MM.1S (cell line): ENCODE measurements at places on chromosomes 13 and 19.

- DNase-seq = no peak
- no peak overlapping the region for H3K4me3 ChIP-seq
- no peak overlapping the region for H3K27ac ChIP-seq
Measured at GRCh38 chr13:42021851-42022250, 26.6 kb upstream of the DGKH start.

- H3K36me3 ChIP-seq = no peaks in the 10 kb centered on the region
- DNase-seq = peak; percentile 22
- H3K27ac ChIP-seq = no peak overlapping the region
- no peaks in the 10 kb centered on the region for H3K4me1 ChIP-seq
- no peak overlapping the region for H3K4me3 ChIP-seq
- no peaks in the 10 kb centered on the region for H3K27me3 ChIP-seq
Measured at GRCh38 chr13:35630551-35631275, 154.2 kb upstream of the MAB21L1 start.

DNA sequence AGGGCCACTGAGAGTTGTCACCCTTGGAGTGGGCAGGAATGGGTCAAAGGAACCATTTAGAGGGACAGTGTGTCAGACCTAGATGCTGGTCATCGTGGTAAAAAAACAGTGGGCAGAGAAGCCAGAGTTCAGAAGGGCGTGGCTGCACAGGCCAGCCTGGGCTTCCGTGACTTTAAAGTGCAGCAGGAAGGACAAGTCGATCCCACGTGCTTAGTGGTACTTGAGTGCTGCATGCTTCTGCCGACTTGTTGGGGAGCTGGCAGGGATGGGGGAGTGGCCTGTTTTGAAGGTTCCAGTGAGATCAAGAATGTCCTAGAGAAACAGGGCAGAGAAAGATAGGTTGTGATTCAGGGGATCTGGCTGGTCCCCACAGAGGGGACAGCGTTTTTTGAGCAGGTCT, 17.0 kb downstream of the LYL1 start:
- no peaks in the 10 kb centered on the region for H3K27me3 ChIP-seq
- H3K36me3 ChIP-seq = no peaks in the 10 kb centered on the region
- no peak for DNase-seq
- H3K4me1 ChIP-seq = peaks cover 7% of the 10 kb centered on the region
- H3K27ac ChIP-seq = no peak overlapping the region

DNA sequence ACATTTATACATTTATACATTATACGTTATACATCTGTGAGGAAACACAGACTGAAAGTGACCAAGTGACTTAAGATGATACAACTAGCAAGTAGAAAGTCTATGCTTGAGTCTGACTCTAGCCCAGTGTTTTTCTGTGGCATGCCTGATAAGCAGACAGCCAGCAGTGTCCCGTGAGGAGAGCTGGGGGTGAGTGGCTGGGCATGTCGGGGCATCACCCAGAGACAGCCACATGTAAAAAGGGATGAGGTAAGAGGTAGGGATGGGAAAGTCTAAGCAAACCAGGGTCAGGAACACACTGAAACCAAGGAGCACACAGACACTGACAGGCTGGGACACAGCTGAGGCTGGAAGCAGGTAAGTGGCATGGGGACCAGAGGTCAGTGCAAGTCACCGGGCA, 333.2 kb downstream of the FOXO1 start:
- no peaks in the 10 kb centered on the region for H3K27me3 ChIP-seq
- no peaks in the 10 kb centered on the region for H3K36me3 ChIP-seq
- no peaks in the 10 kb centered on the region for H3K4me1 ChIP-seq
- H3K27ac ChIP-seq = no peak overlapping the region
- H3K4me3 ChIP-seq = no peak overlapping the region

- H3K27ac ChIP-seq = no peak overlapping the region
- no peaks in the 10 kb centered on the region for H3K36me3 ChIP-seq
- H3K27me3 ChIP-seq = no peaks in the 10 kb centered on the region
- no peak overlapping the region for H3K4me3 ChIP-seq
- H3K4me1 ChIP-seq = no peaks in the 10 kb centered on the region
- no peak for DNase-seq
Measured at GRCh38 chr13:24147570-24147963, 13.0 kb upstream of the SPATA13 start.

- H3K4me3 ChIP-seq = no peak overlapping the region
- peaks cover 51% of the 10 kb centered on the region for H3K27me3 ChIP-seq
- no peaks in the 10 kb centered on the region for H3K4me1 ChIP-seq
Measured at GRCh38 chr19:41039806-41040205, 48.4 kb upstream of the CYP2A13 start.

DNA sequence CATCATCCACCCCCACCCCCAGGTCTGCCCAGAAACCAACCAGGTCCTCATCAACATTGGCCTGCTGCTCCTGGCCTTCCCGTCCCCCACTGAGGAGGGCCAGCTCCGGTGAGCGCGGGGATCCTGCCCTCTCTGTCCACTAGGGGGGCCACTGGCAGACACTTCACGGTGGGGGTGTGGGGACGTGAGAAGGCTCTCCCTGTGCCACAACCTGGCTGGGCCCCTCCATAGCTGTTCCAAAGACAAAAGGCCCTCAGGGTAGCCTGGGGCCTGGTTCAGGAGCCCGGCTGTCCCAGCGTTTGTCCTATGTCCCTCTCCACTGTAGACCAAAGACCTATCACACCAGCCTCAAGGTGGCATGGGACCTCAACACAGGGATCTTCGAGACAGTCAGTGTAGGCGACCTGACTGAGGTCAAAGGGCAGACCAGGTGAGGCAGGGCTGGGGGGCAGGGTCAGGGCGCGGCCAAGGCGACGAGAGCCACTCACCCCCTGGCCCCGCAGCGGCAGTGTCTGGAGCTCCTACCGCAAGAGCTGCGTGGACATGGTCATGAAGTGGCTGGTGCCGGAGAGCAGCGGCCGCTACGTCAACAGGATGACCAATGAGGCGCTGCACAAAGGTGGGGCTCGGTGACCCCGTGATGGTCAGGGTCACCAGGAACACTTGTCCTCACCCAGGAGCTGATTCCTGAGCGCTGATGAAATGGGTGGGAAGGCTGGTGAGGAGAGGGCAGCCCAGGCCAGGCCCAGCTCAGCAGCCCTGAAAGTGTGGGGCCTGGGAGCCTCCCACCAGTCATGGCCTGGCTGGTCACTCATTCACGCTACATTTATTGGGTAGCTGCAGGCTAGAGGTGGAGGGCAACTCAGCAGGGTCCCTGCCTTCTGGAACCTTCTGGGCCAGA, 7.9 kb downstream of the DCAF15 start:
- no peak overlapping the region for H3K4me3 ChIP-seq
- DNase-seq = no peak
- H3K27me3 ChIP-seq = no peaks in the 10 kb centered on the region
- H3K27ac ChIP-seq = no peak overlapping the region
- no peaks in the 10 kb centered on the region for H3K36me3 ChIP-seq

GRCh38 chr19:8491574-8491973, 10.9 kb downstream of the PRAM1 start:
- H3K4me3 ChIP-seq = no peak overlapping the region
- no peak for DNase-seq
- peaks cover 2% of the 10 kb centered on the region for H3K36me3 ChIP-seq
- H3K27ac ChIP-seq = no peak overlapping the region

DNA sequence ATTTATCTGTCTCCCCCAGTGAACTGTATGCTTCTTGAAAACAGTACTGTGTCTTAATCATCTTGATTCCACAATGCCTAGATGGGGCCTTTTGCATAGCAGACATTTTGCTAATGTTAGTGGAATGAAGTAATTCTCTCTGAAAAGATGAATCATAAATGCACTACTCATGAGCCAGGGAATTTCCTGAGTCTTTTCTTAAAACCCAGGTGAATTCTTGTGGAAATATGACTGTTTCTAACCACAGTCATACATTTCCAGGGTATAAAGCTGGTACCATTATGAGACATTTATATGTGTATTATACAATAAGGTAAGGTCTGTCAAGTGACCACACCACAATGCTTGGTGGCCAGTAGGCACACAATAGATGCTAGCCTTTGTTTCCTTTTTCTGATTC, 5.5 kb upstream of the KCTD4 start:
- no peak for DNase-seq
- H3K4me3 ChIP-seq = no peak overlapping the region
- peaks cover 13% of the 10 kb centered on the region for H3K4me1 ChIP-seq
- no peaks in the 10 kb centered on the region for H3K27me3 ChIP-seq

DNA sequence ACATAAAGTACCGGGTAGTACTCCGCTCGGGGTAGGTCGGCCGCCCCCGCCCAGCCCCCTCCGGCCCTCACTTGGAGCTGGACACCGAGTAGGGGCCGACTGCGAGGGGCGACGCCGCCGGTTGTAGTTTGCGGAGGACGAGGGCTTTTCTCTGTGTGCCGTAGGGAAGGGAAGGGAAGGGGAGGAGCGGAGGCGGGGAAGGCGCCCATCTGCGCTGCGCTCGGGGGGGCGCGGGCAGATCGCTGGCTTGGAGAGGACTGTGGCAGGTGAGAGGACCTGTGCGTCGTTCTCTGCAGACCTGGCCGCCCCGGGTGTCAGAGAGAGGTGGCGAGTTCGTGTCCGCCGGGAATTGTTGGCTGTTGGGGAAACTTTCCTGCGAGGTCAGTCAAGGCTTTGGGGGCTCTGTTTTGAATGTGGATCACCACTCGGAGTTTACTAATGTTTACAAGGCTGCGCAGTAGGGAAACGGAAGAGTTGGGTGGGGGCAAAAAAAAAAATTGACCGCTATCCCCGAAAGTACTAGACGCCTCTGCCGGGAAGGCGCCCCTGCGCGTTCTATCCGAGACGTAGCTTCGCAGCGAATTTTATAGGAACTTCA, 1.4 kb downstream of the ING1 start:
- no peaks in the 10 kb centered on the region for H3K36me3 ChIP-seq
- H3K4me1 ChIP-seq = peaks cover 8% of the 10 kb centered on the region
- peak overlapping the region; percentile 75; the same call in 1 of the 2 replicates for H3K27ac ChIP-seq
- no peaks in the 10 kb centered on the region for H3K27me3 ChIP-seq
- DNase-seq = peak; percentile 43

DNA sequence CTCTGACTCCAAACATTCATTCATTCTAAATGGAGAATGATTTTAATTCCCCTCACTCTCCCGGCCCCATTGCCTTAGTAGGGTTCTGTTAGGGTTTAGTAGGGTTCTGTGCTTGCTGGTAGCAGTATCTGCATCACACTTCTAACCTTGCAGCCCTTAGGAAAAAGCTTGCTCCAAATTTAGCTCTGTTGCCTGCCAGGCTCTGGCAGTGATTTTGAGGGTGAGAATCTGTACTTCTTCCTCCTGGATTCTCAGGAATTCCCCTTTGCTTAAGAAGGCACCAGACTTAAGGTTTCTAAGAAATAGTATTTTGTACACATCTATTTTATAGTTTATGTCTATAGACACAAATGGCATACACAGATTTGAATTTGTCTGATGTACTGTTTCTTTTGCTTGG, 14.7 kb downstream of the B3GLCT start:
- no peak overlapping the region for H3K27ac ChIP-seq
- no peak for DNase-seq
- H3K4me1 ChIP-seq = no peaks in the 10 kb centered on the region
- no peak overlapping the region for H3K4me3 ChIP-seq

- H3K4me1 ChIP-seq = no peaks in the 10 kb centered on the region
- no peak overlapping the region for H3K27ac ChIP-seq
- DNase-seq = no peak
- no peaks in the 10 kb centered on the region for H3K27me3 ChIP-seq
- H3K4me3 ChIP-seq = no peak overlapping the region
- H3K36me3 ChIP-seq = no peaks in the 10 kb centered on the region
Measured at GRCh38 chr19:28224441-28224840, 988.5 kb downstream of the UQCRFS1 start.

GRCh38 chr19:13330285-13330684, 176.0 kb downstream of the CACNA1A start:
- no peak overlapping the region for H3K27ac ChIP-seq
- DNase-seq = no peak
- H3K4me3 ChIP-seq = no peak overlapping the region
- no peaks in the 10 kb centered on the region for H3K4me1 ChIP-seq

DNA sequence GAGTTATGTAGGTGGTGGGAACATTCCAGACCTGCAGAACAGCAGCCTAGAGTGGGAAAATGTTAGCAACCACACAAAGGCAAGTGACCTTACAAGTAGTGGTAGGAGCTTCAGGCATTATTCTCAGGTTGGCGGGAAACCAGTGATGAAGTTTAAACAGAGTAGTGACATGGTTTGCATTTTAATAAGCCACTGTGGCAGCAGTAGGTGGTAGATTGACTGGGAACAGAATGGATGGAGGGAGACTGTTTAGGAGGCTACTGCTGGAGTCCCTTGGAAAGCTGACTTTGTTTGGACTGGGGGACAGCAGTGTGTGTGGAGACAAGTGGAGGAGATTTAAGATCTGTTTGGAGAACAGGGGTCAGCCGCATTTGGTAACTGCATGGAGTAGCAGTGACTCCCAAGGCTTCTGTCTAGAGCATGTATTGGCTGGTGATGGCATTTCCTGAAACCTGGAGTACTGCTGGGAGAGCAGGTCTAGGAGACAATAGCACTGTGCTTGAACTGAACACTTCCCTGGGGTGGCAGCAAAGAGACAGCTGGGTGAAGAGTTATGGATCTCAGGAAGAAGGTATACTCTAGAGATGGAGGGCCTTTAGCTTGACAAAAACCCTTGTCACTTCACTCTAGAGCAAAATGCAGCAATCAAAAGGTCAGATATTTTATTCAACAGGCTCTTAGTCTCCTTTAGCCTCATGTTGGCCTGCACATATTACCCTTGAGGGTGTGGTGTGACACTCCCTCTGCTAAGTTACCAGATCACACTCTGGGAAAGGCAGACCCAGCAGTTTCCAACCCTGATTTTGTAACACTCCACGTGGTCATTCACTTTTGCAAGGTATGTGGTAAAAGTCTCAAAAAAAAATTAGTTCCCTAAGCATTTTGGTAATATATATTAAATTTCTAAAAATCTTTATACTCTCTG, 70.3 kb downstream of the DHRS12 start:
- H3K4me1 ChIP-seq = no peaks in the 10 kb centered on the region
- no peak overlapping the region for H3K4me3 ChIP-seq
- no peak for DNase-seq
- H3K36me3 ChIP-seq = no peaks in the 10 kb centered on the region
- H3K27ac ChIP-seq = no peak overlapping the region

GRCh38 chr13:20127262-20127561, 33.6 kb downstream of the GJA3 start:
- no peaks in the 10 kb centered on the region for H3K4me1 ChIP-seq
- no peaks in the 10 kb centered on the region for H3K36me3 ChIP-seq
- DNase-seq = peak; percentile 14
- H3K27ac ChIP-seq = peak overlapping the region; percentile 52; the same call in 1 of the 2 replicates

GRCh38 chr19:1230783-1231489, 6.9 kb downstream of the CBARP start:
- no peak for DNase-seq
- peaks cover 44% of the 10 kb centered on the region for H3K27me3 ChIP-seq
- H3K36me3 ChIP-seq = no peaks in the 10 kb centered on the region
- H3K27ac ChIP-seq = no peak overlapping the region
- H3K4me3 ChIP-seq = no peak overlapping the region
- H3K4me1 ChIP-seq = no peaks in the 10 kb centered on the region

- H3K4me1 ChIP-seq = no peaks in the 10 kb centered on the region
- DNase-seq = no peak
- no peak overlapping the region for H3K4me3 ChIP-seq
- no peaks in the 10 kb centered on the region for H3K27me3 ChIP-seq
- no peak overlapping the region for H3K27ac ChIP-seq
- H3K36me3 ChIP-seq = no peaks in the 10 kb centered on the region
Measured at GRCh38 chr13:83190020-83190419, 692.3 kb downstream of the SLITRK1 start.
